ENCODE measurements at places on chromosomes 4 and X.

DNA sequence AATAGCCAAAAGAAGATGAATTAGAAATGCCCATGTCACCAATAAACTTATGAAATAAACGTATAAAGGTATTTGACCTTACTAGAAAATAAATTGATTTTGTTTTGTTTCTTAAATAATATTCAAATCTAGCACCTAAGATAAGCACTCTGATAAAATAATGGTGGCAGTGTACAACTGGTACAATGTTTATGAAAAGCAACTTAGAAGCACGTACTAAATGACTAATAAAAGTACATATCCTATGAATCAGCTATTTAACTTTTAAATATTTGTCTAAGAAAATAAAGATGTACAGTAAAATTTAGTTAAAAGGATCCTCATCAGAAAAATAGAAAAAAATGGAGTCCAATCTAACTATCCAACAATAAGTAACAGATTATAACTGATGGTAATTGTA lies 6.7 kb downstream of the MANBA start:
- no peak for DNase-seq

- no peak for DNase-seq
Observed at GRCh38 chrX:53930515-53931380, 113.5 kb downstream of the PHF8 start.

DNA sequence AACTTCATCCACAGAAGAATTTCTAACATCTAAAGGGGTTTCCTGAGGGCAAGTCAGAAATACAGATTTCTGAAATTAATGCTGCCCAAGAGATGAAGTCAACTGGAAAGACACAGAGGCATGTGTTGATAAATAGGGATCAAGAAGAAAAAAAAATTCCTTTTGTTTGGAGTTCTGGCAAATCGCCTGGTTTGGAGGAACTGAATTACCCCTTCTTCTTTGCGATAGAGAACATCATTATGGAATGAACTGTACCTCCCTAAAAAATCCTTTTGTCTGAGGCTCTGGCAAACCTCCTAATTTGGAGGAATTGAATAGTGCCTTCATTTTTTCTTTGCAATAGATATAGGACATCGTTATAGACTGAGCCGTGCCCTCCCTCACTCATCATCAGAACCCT lies 200.9 kb downstream of the DHRSX start:
- DNase-seq = no peak

DNA sequence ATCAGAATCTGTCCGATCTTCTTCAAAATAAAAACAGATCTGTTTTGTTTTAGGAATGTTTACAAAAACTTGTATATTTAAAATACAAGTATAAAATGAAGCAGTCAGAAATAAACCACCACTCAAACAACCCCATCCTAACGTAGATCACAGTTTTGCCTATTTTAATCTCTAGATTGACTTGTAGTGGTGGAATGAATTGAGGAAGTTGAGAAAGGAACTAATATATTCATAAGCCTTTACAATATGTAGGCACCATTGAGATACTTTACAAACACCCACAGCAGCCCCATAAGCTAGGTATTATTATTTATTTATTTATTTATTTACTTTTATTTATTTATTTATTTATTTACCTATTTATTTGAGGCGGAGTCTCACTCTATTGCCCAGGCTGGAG lies 52.3 kb upstream of the KLF3 start:
- no peak for DNase-seq

GRCh38 chrX:119870626-119871131 lies 854 bp downstream of the RNF113A start:
- peak; percentile 3 for DNase-seq

DNA sequence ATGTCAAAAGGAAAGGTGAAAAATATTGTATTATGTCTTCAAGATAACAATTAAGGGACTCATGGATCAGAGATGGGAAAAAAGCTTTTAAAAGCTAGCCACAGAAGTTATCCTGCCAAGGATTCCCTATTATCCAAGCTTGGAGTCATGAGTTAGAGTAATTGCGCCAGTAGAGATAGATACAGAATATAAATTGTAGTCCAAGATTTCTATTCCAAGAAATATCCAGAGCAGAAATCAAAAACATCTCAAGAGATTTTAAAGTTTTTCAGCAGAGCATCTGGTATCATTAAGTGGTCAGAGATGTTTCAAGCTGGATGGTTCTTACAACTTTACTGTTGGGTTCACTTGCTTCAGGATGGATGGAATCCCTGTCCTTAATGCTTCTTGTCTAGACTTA lies 186.7 kb downstream of the PCDH18 start:
- DNase-seq = no peak

DNA sequence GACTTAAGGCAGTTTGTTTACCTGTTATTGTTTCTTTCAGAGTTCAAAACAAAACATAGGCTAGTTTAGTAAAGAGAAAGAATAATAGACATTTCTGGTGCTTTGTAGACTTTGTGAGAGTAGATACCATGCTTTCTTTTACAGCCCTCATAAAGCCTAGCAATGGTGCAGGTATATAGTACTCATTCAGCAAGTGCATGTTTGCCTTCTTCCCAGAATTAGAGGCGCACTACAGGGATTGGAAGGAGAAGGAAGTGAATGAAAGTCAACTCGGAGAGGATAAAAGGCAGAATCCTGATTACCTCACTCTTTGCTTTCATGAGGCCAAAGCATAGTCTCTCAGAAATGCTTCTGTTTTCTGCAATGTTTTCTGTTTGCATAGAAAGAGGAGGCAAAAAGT lies 43.1 kb upstream of the FHDC1 start:
- no peak for DNase-seq

- no peak for DNase-seq
Observed at GRCh38 chr4:6912441-6912840, 2.8 kb downstream of the TBC1D14 start.

DNA sequence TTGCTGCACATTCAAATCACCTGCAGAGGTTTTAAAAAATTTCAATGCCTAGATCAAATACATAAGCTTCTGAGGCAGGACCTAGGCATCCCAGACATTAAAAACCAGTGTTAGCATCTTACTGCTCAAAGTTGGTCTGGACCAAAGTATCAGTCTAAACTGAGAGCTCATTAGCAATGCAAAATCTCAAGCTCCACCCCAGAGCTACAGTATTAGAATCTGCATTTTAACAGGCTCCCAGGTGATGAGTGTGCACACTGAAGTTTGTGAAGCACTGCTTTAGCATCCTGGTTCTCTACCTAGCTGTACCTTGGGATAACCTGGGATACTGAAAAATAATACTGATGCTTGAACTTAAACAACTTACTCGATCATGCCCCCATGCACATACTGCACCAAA lies 96.0 kb downstream of the PRRG1 start:
- no peak for DNase-seq

- DNase-seq = no peak
Observed at GRCh38 chrX:139091066-139091465, 379.5 kb upstream of the FGF13 start.

DNA sequence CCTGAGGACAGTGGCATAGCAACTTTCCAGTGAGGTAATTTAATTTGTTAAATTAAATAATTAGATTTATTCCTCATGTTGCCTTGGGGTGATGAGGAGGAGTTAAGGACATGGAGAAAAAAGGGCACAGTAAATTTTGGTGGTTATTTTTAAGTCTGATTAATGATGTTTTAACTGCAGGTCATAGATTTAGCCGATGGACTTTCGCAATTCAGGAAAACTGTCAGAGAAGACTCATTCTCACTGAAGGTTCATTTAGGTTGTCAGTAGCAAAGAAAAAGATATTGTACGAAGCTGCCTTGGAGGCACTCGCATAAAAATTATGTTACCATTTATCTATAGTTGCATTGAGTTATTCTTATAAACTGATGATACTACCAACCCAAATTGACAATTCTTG lies 164.2 kb upstream of the PITX2 start:
- no peak for DNase-seq

- DNase-seq = no peak
Observed at GRCh38 chrX:67700602-67701001, 156.8 kb downstream of the AR start.

- DNase-seq = no peak
Observed at GRCh38 chrX:20529711-20530110, 263.0 kb upstream of the RPS6KA3 start.

DNA sequence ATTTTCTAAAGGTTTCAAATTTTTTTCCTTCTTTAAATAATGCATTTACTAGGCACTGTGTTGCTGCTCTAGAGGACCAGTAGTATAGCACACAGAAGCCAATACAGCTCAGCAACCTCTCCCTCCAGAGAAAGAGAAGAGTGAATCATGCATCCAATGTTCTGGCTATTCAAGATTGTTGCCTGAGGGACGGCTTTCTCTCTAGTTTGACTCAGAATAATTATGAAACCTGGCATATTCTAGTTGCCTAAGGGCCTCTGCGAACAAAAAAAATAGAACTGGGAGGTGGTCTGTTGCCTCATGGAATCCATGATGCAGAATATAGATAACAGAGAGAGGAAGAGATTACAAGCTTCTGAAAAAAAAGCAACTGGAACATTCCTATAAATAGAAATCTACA lies 1233.3 kb upstream of the PABPC4L start:
- no peak for DNase-seq

- no peak for DNase-seq
Observed at GRCh38 chrX:127404161-127404560, 584.6 kb downstream of the PRR32 start.

GRCh38 chrX:152988536-152989291 lies 5.2 kb downstream of the PNMA5 start:
- DNase-seq = no peak

GRCh38 chr4:8675906-8676305 lies 83.3 kb downstream of the CPZ start:
- no peak for DNase-seq

- DNase-seq = no peak
Observed at GRCh38 chrX:1263600-1263999, 5.0 kb upstream of the CSF2RA start.

DNA sequence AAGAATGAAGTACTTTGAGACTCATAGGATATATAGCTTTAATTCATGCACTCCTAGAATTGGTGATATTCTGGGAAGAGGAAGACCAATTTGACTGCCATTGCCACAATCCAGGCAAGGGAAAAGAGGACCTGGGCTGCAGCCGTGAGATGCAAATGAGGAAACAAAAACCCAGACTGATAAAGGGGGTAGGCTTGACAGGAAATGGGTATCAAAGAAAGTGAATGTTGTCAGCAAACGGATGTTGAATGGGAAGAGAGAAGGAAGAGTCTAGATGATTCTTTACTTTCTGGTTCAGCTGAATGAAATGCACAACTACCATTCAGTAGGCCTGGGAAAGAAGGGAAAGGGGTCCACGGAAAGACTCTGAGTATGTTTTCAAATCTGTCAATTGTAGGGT lies 17.1 kb upstream of the ARHGEF6 start:
- no peak for DNase-seq

DNA sequence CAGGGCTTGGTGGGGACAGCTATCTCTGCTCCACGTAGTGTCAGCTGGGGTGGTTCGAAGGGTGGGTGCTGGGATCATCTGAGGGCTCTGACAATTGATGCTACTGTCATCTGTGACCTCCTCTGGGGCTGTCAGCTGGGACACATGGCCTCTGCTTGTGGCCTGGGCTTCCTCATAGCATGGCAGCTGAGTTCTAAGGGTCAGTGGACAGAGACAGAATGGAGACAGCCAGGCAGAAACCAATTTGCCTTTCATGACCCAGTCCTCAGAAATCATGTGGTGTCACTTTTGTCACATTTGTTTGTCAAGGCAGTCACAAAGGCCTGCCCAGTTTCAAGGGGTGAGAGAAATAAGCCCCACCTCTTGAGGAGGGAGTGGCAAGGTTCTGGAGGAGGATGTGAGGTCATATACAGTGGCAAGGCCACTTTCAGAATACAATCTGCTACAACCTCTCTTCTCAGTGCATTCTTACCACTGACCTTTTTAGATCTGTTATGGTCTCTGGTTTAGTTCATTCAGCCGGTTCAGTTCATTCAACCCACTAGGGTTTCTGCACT lies 103.6 kb upstream of the BCOR start:
- DNase-seq = no peak

DNA sequence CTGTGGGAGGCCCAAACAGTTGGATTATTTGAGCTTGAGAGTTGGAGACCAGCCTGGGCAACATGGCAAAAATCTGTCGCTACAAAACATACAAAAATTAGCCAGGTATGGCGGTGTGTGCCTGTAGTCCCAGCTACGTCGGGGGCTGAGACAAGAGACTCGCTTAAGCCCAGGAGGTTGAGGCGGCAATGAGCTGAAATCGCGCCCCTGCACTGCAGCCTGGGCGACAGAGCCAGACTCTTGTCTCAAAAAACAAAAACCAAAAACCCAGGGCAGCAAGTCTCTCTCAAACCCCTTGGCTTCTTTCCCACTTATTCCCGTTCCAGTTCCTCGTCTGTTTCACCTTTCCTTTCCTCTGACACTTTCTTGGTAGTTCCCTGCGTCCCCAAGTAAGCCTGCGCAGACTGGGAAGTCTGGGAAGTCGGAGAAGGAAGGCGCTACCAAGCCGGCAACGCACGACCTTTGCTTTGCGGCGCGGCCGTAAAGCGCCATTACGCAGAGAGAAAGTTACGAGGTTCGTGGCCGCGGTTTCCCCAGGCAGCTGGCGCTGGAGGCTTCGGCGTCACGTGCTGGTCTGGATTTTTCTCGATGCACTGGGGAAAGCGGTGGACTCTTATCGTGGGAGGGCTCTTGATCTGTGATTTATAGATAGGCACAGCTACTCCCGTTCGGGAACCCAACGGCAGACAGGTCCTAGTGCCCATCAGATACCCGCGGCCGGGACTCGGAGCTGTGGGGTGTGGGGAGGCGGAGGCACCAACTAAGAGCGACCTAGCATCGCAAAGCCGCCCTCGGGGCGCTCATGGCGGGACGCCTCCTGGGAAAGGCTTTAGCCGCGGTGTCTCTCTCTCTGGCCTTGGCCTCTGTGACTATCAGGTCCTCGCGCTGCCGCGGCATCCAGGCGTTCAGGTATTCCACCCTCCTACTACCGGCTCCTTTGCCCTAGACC lies at the start of gene NUDT9:
Gene NUDT9, plus strand, starts transcription at position 470 of the 949 bp plus-strand sequence. Its CDS starts 333 bp downstream, at position 803.
- peak; percentile 91 for DNase-seq

- no peak for DNase-seq
Observed at GRCh38 chrX:124005228-124005627, 43.7 kb downstream of the STAG2 start.

DNA sequence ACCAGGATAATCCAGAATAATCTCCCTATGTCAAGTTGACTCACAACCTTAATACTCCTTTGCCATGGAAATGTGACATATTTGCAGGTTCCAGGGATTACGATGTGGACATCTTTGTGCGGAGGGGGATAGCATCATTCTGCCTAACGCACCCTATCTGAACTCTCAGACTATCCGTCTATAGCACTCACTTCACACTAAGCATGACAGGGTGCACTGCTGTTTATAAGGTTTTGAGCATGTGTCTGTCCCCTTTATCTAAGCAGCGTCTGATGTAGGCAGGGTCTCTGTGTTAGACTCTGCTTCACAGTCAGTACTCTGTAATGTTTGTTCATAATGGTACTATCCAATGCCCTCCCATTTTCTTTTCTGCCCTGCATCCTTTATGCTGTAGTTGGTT lies 43.4 kb upstream of the PRSS48 start:
- no peak for DNase-seq

GRCh38 chr4:53559021-53559620 lies 32.2 kb downstream of the LNX1 start:
- no peak for DNase-seq

GRCh38 chr4:110075891-110076290 lies 122.5 kb downstream of the ELOVL6 start:
- DNase-seq = no peak

All from DMS79 (cell line).